ENCODE measurements at places on chromosomes 1 and 21. TPM values are rescaled to one million over a fixed set of nuclear protein-coding genes. Genes with fewer than 3 reads are reported as not detected.

Gene CGN
- 0.17 TPM for total RNA-seq

Gene METTL13
- 40.0 TPM for total RNA-seq

Gene SLC35F3
- total RNA-seq = 6.5 TPM

Gene KCNK2
- total RNA-seq = not detected

Gene HSD3B1
- total RNA-seq = not detected

Gene RAB42
- total RNA-seq = not detected

Gene HFM1
- total RNA-seq = not detected

DNA sequence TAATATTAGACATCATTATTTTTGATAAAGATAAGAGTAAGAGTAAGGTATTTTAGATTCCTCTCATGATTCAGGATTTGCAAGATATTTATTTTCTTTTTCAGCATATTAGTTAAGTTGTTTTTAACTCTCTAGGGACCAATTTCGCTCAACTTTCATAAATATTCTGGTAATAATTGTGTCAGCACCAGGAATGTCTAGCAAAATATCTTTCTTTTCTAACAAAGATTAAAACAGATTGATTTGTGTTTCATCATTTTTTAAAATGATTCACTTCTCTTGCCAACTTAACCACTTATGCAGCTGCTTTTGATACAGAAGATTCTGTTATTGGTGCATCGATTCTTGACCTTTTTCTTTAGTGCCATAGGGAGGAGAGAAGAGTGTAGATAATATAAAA, 172.8 kb upstream of the PTGFR start:
- no peak overlapping the region for H3K27ac ChIP-seq
- no peaks in the 10 kb centered on the region for H3K4me1 ChIP-seq
- H3K4me3 ChIP-seq = no peak overlapping the region
- H3K36me3 ChIP-seq = no peaks in the 10 kb centered on the region
- no peak for DNase-seq

DNA sequence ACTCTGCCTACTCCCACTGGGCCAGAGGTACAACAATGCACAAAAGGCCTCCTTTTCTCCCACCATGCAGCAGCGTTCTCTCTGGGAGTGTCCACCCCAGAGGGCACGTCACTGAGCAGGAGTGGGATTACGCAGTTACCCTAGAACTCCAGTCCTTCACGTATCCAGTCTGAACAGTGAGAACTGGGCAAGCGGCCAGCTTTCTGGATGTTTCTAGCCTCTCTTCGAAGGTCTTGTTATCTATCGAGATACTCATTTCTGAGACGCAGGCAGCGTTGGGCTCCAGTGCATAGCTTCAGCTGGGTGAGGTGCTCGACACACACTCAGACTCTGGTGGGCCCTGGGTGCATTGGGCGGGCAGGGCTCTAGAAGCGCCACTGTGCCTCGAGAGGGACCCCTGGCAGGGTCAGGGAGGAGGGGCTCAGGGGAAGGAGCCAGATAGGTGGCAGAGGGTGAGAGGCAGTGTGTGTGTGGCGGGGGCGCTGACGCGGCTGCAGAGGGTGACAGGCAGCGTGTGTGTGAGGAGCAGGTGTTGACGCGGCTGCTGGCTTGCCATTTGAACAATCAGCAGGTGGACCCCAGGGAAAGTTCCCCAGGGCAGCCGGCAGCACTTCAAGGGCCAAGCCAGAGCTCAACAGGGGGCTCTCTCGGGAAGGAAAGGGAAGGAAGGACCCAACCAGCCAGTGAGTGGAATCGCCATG, 27.9 kb downstream of the PRDM15 start:
- H3K27ac ChIP-seq = no peak overlapping the region
- H3K36me3 ChIP-seq = peaks cover 9% of the 10 kb centered on the region
- H3K4me3 ChIP-seq = no peak overlapping the region
- no peak for DNase-seq
- H3K27me3 ChIP-seq = no peaks in the 10 kb centered on the region
- H3K4me1 ChIP-seq = peaks cover 1% of the 10 kb centered on the region

DNA sequence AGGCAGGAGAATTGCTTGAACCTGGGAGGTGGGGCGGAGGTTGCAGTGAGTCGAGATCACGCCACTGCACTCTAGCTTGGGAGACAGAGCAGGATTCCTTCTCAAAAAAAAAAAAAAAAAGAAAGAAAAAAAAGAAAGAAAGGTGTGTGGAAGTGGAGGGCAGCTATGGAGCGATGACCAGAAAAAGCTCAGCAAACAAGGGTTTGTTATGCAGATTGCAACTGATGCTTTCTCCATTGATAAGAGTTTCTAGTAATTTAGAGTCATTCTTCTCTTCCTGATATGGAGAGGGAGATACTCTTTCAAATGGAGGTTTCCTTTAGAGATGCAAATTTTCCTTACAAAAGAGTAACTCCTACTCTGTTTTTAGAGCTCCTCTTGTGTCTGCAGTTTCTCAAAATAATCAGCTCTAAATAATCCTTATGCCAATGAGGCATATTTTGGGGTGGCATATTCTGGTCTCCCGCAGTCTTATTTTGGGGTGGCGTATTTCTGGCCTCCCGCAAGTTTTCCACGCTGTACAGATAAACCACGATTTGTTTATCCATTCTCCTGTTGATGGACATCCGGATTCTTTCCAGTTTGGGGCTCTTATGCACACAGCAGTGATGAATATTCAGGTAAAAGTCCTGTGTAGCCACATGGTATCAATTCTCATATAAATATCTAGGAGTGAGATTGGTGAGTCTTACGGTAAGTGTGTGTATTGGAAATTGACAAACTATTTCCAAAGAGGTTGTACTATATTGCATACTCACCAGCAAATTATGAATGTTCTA, 30.7 kb upstream of the RCC2 start:
- H3K27me3 ChIP-seq = peaks cover 6% of the 10 kb centered on the region
- no peak overlapping the region for H3K27ac ChIP-seq
- no peak for DNase-seq
- H3K4me1 ChIP-seq = no peaks in the 10 kb centered on the region
- no peak overlapping the region for H3K4me3 ChIP-seq

DNA sequence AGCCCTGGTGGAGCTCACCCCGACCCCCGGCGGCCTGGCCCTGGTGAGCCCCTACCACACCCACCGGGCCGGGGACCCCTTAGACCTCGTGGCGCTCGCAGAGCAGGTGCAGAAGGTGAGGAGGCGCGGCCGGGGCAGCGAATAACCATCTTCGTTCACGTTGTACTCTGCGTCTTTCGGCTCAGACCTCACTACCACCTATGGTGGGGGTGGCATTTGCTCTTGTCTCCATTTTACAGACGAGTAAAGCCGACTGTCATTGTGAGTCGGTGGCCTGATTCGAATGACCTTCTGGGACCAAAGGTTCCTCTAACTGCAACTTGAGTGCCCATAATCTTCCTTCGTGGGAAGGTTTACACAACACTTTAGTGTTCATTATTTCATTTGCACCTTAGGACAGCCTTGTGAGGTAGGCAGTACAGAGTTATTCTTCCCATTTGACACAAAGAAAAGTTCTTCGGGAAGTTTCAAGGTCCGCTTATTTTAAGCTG, 506 bp downstream of the C1orf50 start:
- H3K4me3 ChIP-seq = no peak overlapping the region
- H3K4me1 ChIP-seq = peaks cover 35% of the 10 kb centered on the region
- H3K27ac ChIP-seq = peak overlapping the region; percentile 97
- H3K36me3 ChIP-seq = peaks cover 23% of the 10 kb centered on the region
- no peak for DNase-seq

GRCh38 chr21:35840197-35840799, 220.0 kb downstream of the SETD4 start:
- no peak overlapping the region for H3K27ac ChIP-seq
- no peaks in the 10 kb centered on the region for H3K36me3 ChIP-seq
- H3K27me3 ChIP-seq = peaks cover 2% of the 10 kb centered on the region
- H3K4me3 ChIP-seq = no peak overlapping the region
- peak; percentile 73 for DNase-seq
- H3K4me1 ChIP-seq = no peaks in the 10 kb centered on the region

DNA sequence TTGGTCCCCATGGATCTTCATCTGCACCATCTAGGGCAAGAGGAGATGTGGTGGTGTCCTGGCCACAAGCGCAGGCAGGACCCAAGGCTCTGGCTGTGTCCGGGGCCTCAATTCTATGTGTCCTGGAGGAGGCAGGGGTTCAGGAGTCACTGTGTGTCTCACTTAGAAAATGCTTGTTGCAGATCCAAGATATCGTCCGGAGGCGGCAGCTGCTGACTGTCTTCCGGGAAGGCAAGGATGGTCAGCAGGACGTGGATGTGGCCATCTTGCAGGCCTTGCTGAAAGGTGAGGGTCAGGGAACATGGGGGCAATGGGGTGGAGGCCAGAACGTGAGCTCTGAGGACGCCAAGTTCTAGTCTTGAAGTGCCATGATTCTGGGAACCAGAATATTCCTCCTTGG, 29.1 kb downstream of the TRPM2 start:
- no peaks in the 10 kb centered on the region for H3K4me1 ChIP-seq
- no peak overlapping the region for H3K4me3 ChIP-seq
- no peaks in the 10 kb centered on the region for H3K27me3 ChIP-seq
- H3K27ac ChIP-seq = no peak overlapping the region
- no peak for DNase-seq
- peaks cover 43% of the 10 kb centered on the region for H3K36me3 ChIP-seq

DNA sequence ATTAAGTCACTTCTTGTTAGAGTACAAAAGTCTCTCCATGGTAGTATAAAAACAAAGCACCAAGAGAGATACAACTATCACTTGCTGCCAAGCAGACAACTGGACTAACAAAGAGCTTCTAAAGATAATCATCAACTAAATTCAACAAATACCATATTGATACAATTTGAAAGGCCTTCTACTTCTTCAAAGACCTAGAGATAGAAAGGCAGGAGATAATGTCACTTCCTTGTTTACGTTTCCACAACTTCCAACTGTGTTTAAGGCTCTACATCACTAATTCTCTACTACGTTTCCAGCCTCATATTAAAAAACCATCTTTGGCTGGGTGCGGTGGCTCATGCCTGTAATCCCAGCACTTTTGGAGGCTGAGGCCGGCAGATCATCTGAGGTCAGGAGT, 104.5 kb downstream of the ASH1L start:
- H3K4me1 ChIP-seq = peaks cover 11% of the 10 kb centered on the region
- H3K27me3 ChIP-seq = no peaks in the 10 kb centered on the region
- peaks cover 41% of the 10 kb centered on the region for H3K36me3 ChIP-seq
- DNase-seq = no peak

DNA sequence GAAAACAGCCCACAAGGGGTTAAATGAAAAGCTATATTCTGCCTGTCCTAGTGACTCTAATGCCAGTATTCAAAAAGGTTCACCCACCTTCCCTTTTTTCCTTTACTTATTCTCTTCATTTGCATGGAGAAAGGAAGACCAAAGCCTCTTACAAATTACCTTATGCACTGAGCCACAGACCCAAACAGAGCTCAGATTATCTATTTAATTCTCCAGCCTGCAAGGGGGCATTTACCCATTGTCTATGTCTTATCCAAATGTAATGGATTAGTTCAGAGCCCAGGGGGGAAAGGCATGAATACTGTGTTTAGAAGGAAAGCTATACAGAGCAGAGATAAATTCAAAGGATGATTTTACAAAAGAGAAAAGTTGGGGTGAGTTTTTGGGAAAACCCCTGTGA, 388.5 kb downstream of the OMA1 start:
- no peak overlapping the region for H3K4me3 ChIP-seq
- H3K27ac ChIP-seq = no peak overlapping the region
- no peaks in the 10 kb centered on the region for H3K4me1 ChIP-seq
- H3K36me3 ChIP-seq = no peaks in the 10 kb centered on the region

DNA sequence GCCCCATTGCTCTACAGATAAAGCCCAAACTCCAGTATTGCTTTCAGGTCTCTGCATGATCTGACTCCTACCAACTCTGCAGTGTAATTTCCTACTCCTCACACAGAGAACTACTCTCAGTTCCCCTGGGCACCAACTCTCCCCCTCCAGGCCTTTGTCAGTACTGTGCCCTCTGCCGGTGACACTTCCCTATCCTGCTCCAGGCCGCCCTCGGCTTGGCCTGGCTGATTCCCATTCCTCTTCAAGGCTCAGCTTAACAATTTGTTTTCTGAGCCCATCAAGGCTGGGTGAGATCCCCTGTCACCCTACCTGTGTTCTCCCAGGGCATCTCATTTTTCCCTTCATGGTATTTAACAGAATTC, 2.6 kb downstream of the SLAMF8 start:
- no peak overlapping the region for H3K27ac ChIP-seq
- no peak overlapping the region for H3K4me3 ChIP-seq
- H3K36me3 ChIP-seq = peaks cover 22% of the 10 kb centered on the region
- H3K4me1 ChIP-seq = peaks cover 52% of the 10 kb centered on the region
- no peak for DNase-seq
- H3K27me3 ChIP-seq = peaks cover 14% of the 10 kb centered on the region

DNA sequence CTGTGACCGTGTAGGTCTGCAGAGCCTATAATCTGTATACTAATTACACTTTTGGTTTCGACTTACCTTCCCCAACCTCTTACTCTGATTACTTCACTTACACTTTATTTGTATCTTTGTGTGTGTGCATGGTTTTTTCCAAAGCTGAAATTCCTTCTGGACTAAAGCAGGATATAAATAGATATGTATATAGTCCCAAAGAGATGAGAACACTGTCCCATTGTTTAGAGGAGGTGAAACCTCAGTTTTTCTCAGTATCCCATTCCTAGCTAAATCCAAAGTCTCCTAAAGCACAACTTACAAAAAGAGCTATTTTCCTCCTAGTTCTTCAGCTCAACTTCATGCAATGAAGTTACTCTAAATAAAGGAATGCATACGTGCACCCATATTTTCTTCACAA, 442.2 kb downstream of the SMYD3 start:
- DNase-seq = no peak
- peaks cover 7% of the 10 kb centered on the region for H3K4me1 ChIP-seq
- no peak overlapping the region for H3K4me3 ChIP-seq
- no peak overlapping the region for H3K27ac ChIP-seq

DNA sequence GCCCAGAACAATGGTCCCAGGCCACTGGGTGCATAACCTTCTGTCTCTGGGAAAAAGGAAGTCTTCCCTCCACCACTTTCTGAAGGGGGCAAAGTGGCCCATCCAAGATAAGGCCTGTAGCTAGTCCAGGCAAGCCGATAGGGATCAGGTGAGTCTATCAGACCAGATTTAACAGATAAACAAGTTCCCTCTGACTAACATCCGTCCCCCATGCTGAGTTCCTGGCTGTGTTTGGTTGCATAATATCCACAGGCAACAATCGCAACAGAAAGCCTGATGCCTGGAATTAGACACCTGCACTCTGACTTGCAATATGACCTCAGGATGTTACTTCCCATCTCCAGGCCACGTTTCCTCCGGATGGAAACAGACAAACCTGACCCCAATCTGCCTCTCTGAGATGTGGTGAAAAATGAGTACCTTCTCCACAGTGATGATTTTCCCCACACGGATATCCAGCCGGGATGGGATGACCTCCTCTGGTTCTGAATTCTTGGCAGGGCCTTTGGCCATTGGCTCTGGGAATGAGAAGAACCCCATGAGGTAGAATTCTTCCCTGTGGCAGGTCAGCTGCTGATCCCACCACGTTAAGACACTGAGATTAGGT, 36.4 kb downstream of the YARS1 start:
- H3K27ac ChIP-seq = no peak overlapping the region
- no peak overlapping the region for H3K4me3 ChIP-seq
- no peak for DNase-seq
- peaks cover 4% of the 10 kb centered on the region for H3K4me1 ChIP-seq
- H3K36me3 ChIP-seq = peaks cover 52% of the 10 kb centered on the region

- peak overlapping the region; percentile 96 for H3K4me3 ChIP-seq
- H3K27ac ChIP-seq = peak overlapping the region; percentile 100
- peaks cover 78% of the 10 kb centered on the region for H3K4me1 ChIP-seq
- H3K27me3 ChIP-seq = no peaks in the 10 kb centered on the region
- H3K36me3 ChIP-seq = peaks cover 68% of the 10 kb centered on the region
- DNase-seq = no peak
These were observed 468 bp upstream of the MX1 start for GRCh38 chr21:41425588-41425953.

- peak overlapping the region; percentile 90 for H3K4me3 ChIP-seq
- H3K4me1 ChIP-seq = peaks cover 72% of the 10 kb centered on the region
- H3K27me3 ChIP-seq = peaks cover 5% of the 10 kb centered on the region
- H3K36me3 ChIP-seq = peaks cover 57% of the 10 kb centered on the region
- peak; percentile 47 for DNase-seq
- H3K27ac ChIP-seq = peak overlapping the region; percentile 91
These were observed 2.5 kb downstream of the TMEM63A start for GRCh38 chr1:225879521-225880221.
